ENCODE measurements at places on chromosomes 7 and 10.

DNA sequence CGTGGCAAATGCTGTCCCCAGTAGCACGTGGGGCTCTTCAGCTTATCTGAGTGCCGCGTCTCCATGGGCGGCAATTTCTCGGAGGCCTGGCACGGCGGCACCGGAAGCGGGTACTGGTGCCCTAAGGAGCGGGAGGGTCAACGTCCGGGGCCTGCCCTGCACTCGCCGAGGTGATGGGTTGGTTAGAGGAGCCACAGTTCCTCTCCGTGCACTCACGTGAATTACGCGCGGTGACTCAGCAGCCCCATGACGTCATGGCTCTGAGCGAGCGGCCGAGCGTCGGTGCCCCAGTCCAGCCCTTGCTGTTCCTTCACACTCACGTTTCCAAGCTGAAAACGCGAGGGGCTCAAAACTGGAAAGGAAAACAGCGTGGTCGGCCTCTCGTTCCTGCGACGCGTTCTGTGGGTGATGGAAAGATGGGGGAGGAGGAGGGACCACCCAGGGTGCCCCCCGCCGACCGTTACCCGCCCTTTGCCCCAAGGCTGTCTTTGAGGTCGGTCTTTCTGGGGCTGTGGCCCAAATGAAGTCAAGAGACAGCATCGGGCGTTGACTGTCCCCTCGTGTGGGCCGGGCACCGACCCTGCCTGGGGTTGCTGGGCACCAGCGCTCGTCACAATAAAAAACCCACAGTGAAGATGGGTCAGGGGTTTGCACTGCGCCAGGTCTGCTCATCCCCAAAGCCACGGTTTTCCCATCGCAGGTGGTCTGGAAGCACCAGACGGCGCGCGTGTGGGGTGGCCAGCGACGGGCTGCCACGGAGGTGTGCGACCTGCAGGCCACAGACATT, 70.4 kb upstream of the CFAP46 start:
- no peak for DNase-seq

GRCh38 chr7:158014976-158015375, 572.6 kb downstream of the PTPRN2 start:
- DNase-seq: no peak

GRCh38 chr7:26189697-26190096, 10.8 kb downstream of the HNRNPA2B1 start:
- no peak for DNase-seq

DNA sequence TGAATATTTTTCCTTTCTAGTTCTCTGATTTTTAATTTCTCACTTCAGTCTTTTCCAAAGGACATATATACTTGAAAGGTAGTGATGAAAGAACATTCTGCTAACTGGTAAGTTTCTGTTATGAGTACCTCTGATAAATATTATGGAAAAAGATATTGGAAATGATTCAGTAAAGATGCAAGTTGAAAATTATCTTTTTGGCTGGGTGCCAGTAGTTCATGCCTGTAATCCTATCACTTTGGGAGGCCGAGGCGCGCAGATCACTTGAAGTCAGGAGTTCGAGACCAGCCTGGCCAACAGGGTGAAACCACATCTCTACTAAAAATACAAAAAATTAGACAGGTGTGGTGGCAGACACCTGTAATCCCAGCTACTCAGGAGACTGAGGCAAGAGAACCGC, 62.1 kb downstream of the ANKRD26 start:
- no peak for DNase-seq

DNA sequence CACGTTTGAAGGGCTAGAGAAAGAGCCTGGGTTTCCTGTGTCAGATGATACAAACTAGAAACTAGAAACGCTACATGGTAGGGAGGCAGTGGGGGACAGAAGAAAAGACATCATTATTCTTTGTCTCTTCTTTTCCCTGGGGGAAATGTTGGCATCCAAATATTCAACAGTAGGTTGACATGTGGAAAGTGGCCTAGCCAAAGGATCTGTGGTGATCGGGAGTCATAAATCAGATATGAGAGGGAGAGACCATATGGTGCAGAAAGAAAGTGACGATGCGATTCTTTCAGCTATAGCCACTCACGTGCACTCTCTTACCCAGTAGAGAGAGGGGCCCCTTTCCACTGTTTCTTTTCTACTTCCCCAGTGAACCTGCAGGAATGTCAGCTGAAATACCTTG, 964.7 kb downstream of the LRMDA start:
- DNase-seq: no peak

- DNase-seq: peak; percentile 92
These were observed 126.0 kb downstream of the SGMS1 start for GRCh38 chr10:50497758-50498157.

DNA sequence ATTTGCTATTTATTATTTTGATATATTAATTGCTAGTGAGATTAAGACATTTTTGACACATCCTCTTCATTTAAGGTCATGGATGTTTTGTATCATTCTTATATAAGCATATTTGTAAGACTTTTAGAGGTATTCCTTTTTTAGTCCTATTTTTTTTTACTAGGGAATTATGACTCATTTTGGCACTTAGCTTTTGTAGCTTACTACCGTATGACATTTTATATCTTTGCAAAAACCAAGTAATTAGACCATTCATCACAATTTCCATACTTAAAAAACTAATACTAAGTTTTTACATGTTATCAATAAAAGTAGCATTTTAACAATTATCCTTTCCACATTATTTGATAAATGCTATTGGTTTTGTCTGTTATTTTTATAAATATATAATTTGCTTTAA, 41.6 kb downstream of the BMPR1A start:
- no peak for DNase-seq

DNA sequence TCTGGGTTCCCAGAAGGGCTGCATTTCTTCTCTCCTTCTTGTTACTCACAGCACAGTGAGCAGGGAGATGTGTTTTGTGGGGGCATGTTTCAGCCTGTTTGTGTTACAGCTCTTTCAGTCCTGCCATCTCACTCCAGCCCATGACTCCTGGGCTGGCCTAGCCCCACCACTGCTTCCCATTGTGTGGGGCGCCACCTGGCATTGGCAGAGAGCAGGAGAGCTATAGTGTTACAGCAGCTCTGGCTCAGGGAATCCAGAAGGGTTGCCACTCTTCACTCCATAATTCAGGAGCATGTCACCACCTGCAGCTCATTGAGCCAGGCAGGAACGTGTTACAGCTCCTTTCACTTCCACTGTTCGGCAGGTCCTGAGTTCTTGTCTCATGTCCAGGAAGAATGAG, 30.0 kb downstream of the CLDN12 start:
- DNase-seq: no peak

- DNase-seq: peak; percentile 82
These were observed 14.8 kb downstream of the DPCD start for GRCh38 chr10:101602761-101603398.

- DNase-seq: peak; percentile 69
These were observed 16.1 kb downstream of the R3HCC1L start for GRCh38 chr10:98150544-98150943.

DNA sequence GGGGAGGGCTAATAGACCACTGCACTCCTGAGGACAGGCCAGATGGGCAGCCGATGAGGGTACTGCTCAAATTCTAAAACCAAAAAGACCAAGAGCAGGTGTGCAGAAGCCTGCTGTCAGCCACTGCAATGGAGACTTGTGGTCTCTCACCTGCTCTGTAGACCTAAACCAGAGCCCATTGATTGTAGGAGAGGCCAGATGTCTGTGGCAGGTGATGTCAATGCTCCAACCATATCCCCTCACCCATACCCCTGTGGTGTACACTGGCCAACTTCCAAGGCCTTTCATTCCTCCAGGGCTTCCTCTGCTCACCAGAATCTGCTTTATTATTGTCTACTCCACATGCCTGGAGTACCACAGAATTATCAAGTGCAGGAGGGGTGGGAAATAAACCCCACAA, 116.9 kb upstream of the CHST15 start:
- DNase-seq: no peak
